SK-N-MC (cell line): ENCODE measurements at places on chromosomes 6 and 20.

DNA sequence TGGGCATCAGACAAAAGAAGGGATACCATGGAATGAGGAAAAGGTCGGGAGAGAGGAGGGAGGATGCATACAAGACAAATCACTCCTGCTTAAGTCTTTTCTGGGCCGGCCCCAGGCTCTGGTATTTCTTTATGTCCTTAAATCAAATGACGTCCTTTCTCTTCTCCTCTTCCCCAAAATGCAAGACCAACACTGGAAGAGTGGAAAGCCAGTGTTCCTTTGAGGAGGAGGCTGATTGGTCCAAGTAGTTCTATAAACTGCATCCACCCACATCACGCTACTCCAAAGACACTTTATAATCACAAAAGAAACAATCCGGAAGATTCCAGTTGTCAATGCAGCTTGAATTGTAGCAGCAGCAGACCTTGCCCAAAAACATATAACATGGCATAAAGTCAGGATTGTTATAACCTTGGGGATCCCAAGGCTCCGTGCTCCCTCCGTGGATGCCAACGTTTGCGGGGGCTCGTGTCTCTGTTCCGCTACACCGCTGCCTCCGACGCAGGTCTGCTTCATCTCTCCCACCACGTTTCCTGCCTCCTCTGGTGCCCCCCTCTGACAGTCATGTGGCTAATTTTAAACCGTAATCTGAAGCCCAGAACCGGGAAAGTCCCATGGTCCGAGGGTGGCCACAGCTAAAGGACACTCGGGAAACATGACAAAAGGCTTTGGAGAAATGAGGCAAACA, 47.1 kb downstream of the MCUR1 start:
- no peak for DNase-seq

GRCh38 chr6:90136837-90137568, 159.6 kb downstream of the BACH2 start:
- no peak for DNase-seq

DNA sequence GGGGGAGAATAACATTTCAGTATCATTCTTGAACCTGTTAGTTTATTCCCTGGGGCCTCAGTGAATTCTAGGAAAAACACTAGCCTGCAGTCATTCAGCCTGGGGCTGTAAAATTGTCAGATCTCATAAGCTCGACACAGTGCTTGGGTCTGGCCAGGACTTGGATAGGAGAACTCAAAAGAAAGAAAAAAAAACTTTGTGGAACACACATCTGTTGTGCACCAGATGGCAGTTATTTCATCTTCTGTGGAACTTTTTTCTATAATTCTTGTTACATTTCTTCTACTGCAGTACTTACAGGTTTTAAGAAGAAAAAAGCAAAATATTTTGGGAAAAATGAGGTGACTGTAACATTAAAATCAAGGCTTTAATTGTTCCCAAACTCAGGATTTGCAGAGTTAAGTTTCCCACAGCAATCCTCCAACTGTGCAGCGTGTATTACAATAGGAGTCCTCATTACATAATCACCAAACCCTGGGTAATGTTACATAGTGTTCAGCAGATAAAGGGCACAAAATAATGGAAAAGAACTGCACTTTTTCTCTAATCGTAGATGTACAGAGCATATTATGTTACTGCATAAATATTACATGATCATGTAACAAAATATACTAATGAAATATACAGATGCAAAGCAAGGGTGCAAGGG, 531.1 kb upstream of the CITED2 start:
- DNase-seq, result no peak

GRCh38 chr6:50819904-50820868, 1.5 kb downstream of the TFAP2B start:
- no peak for DNase-seq

GRCh38 chr6:104941729-104942091, 15.2 kb upstream of the LIN28B start:
- DNase-seq, result no peak

GRCh38 chr6:20800229-20800628, 266.0 kb downstream of the CDKAL1 start:
- no peak for DNase-seq

GRCh38 chr6:87357479-87358196, 13.0 kb downstream of the C6orf163 start:
- DNase-seq, result no peak

DNA sequence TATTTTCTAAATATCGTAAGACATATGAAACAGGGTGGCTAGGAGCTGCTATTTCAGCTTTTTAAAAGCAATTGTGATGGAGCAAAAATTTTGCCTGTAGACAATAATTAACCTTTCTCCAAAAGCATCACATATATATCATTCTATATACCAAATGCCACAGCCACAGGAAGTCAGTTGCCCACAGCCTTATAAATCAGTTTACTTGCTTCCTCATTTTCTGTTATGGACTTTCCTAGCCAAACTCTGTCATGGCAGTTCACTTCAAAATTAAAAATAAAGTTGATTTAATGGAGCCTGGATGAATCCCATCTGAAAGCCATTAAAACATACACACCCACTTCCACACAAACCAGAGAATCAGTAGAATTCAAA, 93.4 kb upstream of the NHSL1 start:
- no peak for DNase-seq

DNA sequence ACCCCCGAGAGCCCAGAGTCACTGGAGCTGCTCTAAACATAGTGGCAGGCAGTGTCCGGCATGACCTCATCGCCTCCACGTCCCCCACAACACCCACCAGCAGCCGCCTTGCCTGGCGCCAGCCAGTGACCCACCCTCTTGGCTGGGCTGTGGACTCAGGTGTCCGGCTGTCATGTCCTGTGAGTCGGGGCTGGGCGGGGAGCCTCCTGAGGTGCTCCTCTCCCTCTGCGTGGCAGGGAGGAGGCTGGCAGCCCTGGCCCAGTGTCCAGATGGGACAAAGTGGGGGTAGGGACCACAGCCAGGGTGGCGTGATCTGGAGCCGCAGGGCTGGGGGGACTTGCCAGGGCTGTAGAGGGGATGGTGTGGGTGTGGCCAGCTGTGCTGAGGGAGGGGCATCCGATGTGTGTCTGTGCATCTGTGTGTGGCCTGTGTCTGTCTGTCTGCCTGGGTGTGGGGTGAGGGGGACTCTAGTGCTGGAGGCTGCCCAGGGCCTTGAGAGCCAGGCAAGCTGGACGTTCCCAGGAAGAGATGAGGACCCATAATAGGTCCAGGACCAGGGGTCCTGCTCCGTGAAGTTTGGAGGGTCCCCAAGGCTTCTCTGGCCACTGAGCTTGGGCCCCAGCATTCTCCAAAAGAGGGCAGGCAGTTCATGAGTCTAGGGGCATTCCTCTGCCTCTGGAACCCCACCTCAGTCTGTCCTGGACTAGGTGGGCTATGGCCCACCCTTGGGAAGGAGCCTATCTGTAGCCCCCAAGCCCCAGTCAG, 2.3 kb upstream of the SOX18 start:
- no peak for DNase-seq
